ENCODE measurements at places on chromosomes 16 and 17.

DNA sequence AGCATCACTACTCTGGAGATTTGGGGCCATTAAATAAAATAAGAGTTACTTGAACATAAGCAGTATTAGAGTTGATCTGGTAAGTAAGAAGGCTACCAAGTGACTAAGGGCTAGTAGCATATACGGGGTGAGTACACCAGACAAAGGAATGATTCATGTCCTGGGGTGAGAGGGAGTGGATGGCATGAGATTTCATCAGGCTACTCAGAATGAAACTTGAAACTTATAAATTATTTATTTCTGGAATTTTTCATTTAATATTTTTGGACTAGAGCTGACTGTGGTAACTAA, 2.3 kb downstream of the SLFN5 start:
- no peak for DNase-seq

DNA sequence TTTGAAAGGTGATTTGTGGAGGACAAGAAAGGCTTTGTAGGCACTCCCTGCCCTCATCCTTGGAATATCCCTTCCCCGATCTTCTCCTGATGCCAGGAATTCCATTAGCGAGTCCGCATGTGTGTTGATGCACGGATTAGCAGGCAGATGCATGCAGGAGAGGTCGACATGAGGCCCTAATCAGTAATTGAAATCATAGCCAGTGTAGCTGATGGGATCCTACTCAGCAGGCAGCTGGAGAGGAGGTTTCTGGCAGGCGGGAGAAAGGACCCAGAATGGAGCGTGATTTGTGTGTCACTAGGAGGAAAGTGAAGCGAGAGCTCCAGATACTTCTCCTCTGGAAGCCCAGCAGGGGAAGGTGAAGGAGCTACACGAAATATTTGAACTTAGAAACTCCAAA, 196.3 kb upstream of the CDH11 start:
- peak; percentile 15 for DNase-seq

GRCh38 chr16:53673189-53673588, 30.5 kb downstream of the RPGRIP1L start:
- no peak for DNase-seq

GRCh38 chr17:77160875-77161530, 20.2 kb downstream of the SEC14L1 start:
- DNase-seq: no peak

- DNase-seq: peak; percentile 81
These were observed 618 bp downstream of the TRIM47 start for GRCh38 chr17:75877752-75878173.

- DNase-seq: no peak
These were observed 555.8 kb downstream of the RBFOX1 start for GRCh38 chr16:7888411-7888810.

GRCh38 chr17:45197108-45197507, 24.6 kb upstream of the FMNL1 start:
- DNase-seq: no peak

- no peak for DNase-seq
These were observed 46.7 kb upstream of the KDM8 start for GRCh38 chr16:27156579-27156978.

DNA sequence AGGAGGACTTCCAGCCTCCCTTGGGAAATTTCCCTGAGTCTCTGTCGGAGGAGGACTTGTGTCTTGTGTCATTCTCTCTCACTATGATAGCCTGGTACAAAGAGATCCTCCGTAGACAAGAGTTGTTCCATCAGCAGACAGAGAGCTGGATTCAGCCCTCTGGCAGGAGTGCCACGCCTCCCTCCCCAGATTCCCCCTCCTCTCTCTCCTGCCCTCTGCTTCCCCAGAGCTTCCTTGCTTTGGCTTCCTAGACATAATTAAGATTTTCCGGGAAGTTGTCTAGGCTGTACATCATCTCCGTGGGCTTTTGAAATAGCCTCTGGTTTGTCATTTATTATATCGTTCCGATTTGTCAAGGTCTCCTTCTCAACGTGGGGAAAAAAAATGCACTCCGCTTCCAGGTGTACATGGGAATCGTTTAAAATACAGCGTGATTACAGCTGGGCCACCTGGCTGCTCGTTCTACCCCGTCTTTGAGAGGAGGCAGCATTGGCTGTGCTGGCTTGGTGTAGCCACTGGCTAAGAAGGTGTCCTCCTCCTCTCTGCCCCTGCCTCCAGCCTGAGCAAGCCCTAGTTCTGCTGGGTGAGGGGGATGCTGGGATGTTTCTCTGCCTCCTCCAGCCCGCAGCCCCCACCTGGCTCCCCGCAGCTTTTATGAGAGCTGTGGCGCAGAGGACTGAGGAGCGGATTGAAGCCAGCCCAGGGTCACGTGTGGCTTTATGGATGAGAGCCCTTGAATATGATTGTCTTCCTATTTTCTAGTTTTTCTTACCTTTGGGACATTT, 282.5 kb downstream of the SNX29 start:
- no peak for DNase-seq

DNA sequence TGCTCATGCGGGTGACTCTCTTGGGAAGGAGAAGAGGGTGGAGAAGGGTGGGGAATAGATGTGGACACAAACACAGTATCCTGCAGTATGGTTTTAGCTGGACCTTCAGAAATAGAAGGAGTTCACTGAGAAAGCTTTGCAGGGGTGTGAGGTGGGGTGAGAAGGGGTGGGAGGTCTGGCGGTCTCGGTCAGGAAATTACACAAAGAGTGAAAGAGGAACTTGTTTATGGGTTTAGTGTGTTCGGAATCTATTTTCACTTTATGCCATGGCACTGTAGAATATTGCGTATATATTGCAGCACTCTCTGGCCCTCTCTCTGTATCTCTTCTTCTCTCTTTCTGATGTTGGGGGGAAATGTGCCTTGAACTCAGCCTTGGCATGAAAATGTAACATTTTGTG, 148.2 kb upstream of the GOT2 start:
- DNase-seq: no peak

GRCh38 chr16:2883458-2883908, 468 bp downstream of the FLYWCH2 start:
- DNase-seq: no peak
